Adipocyte (in vitro differentiated cells): ENCODE measurements at places on chromosomes 2 and 18.

- no peak for DNase-seq
Observed at GRCh38 chr18:38902796-38903195, 1337.2 kb upstream of the CELF4 start.

- DNase-seq: no peak
Observed at GRCh38 chr2:168312036-168312822, 64.8 kb upstream of the STK39 start.

GRCh38 chr2:24448797-24449196 lies 42.3 kb upstream of the NCOA1 start:
- DNase-seq: no peak

DNA sequence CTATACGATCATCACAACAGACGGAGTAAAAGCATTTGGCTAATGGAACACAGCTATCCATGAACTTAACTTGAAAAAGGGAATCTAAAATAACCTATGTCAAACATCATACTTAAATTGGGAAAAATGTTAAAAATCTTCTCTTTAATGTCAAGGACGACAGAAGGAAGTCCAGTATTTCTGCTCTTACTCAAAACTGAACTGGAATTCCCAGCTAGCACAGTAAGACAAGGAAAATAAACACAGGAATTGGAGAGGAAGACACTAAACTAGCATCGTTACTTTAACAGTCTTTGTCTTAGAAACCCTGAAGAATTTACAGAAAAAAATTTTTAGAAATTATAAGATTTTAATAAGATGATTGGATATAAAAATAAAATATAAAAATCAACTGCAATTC lies 112.6 kb downstream of the HDAC4 start:
- peak; percentile 19 for DNase-seq

GRCh38 chr2:183010112-183010511 lies 28.1 kb downstream of the NCKAP1 start:
- peak; percentile 24 for DNase-seq

DNA sequence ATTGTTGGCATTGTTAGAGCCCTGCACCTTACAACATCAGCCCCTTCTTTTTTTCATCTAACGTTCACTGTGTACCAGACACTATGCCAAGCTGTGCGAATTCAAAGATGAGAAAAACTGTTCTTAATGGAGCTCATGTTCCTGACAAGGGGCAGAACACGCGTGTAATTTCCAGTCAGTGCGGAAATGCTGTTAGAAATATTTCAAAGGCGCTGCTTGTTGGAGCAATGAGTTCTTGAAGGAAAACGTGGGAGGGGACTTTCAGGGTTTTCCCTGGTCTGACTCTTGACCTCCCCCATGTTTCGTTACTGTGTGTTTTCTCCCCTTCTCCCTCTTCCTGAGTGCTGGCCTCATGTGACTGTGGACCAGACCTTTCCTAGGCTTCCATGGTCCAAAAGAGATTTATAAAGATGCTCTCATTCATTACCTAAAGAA lies 1.5 kb downstream of the MTHFD2 start:
- peak; percentile 60 for DNase-seq

- no peak for DNase-seq
Observed at GRCh38 chr2:106618614-106619013, 131.4 kb downstream of the CD8B2 start.

GRCh38 chr2:23034996-23035395 lies 350.0 kb upstream of the KLHL29 start:
- no peak for DNase-seq

- DNase-seq: no peak
Observed at GRCh38 chr2:241456546-241456945, 51.8 kb downstream of the STK25 start.

DNA sequence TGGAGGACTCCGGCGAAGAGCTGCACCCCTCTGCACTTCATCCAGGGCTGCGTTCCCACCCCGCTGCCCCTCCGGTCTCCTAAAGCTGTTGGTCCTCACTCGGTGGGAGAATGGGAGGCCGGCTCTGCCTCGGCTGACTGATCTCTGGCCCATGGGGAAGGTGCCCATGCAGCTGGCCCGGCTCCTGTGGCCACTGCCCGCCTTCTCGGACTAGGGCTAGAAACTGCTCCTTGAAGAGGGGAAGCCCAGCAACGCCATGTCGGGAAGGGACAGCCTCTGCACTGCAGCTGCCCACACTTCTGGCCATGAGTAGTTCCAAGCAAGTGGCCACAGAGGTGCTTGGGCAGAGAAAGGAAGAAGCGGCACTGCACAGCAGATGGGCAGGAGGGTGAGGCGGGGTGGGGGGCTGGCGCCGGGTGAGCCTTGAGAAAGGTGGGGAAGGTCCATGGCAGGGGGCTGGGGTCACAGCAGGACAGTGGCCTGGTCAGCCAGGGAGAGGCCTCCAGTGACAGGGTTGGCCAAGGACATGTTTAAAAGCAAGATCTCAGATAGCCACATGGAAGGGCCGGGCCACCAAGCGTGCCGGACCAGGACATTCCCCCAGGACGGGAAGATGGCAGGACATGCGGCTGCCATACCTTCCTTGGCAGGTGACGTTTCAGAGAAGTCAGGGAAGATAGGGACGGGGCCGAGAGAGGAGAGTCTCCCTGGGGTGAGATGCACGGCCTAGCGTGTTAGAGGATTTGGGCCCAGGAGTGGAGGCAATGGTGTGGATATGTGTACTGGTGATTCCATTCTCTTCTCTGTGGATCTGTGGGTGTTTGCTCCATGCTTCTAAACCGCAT lies 158.8 kb upstream of the HDAC4 start:
- no peak for DNase-seq

- DNase-seq: no peak
Observed at GRCh38 chr2:215743066-215743465, 270.3 kb downstream of the MREG start.

GRCh38 chr2:217616936-217617335 lies 385.9 kb downstream of the TNS1 start:
- peak; percentile 68 for DNase-seq

GRCh38 chr2:96541398-96542152 lies 5.0 kb downstream of the ARID5A start:
- peak; percentile 68 for DNase-seq

GRCh38 chr2:160561551-160562295 lies 68.1 kb upstream of the RBMS1 start:
- peak; percentile 81 for DNase-seq

DNA sequence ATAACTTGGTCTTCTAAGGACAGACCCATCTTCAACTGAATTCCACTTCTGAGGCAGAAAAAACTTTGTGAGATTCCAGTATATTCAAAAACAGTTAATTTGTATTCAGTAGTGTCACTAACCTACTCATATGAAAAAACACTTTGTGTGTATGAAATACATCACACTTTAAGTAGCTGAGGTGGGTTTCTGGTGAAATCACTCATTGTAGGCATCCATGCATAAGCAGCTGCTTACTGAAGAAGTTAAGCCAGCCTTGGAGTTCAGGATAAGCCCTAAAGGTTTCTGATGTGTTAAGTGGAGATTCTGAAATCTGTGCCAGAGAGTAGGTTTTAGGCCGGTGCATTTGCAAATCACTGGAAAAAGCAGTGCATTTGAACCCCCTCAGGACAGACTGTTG lies 128.2 kb downstream of the BCL2 start:
- no peak for DNase-seq

DNA sequence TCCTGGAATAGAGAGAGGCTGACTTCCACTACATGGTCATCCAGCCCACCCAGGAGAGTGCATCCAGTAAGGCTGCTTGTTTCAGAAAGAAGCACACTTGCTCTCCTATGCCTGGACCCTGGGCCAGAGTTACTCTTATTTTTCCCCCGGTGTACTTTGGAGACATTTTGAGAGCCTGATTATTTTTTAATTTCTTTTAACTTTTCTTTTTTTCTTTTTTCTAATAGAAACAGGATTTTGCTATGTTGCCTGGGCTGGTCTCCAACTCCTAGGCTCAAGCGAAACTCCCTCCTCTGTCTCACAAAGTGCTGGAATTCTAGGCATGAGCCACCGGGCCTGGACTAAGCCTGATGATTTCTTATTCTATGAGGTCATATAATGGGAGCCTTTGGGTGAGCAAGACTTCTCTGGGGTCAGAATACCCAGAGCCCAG lies 62.2 kb downstream of the RPL37A start:
- peak; percentile 86 for DNase-seq

DNA sequence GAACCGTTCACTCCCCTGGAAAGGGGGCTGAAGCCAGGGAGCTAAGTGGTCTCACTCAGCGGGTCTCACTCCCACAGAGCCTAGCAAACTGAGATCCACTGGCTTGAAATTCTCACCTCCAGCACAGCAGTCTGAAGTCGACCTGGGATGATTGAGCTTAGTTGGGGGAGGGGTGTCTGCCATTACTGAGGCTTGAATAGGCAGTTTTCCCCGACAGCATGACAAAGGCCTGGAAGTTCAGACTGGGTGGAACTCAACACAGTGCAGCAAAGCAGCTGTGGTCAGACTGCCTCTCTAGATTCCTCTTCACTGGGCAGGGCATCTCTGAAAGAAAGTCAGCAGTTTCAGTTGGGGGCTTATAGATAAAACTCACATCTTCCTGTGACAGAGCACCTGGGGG lies 292.5 kb downstream of the NUP35 start:
- no peak for DNase-seq

DNA sequence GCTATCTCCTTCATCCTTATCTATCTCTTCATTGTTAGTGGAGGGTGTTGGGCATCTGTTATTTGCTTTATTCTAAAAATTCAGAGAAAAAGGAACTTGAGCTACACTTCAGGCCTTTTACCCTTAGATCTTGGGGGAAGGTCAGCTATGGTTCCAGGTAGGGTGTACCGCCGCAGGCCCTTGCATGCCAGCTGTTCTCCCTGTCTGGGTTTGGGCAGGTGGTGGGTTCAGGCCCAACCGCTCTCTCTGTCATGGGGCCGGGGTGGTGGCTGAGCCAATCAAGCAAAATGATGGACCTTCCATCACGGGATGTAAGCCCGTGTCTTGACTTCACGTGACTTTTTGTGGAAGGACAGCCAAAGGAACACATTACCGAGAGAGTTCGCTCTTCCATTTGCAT lies 231.1 kb downstream of the LDLRAD4 start:
- DNase-seq: no peak

GRCh38 chr2:196295005-196295404 lies 123.6 kb upstream of the STK17B start:
- peak; percentile 19 for DNase-seq

DNA sequence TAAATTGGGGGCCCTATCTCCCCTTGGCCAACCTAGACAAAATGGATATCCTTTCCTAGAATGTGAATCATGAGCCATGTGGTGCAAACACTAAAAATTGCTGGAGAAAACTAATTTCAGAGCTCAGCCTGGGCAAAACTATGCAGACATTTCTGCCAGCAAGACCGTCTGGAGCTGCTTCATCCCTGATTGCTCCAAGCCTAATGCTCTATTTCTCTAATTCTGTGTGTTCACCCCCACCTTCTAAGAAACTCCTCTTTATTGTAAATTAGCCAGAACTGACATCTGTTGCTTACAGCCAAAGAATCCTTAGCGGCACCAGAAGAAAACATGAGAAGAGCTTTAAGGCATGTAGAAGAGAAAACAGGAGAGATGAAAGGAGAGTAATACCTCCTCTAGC lies 337.7 kb upstream of the CHAC2 start:
- peak; percentile 49 for DNase-seq

- no peak for DNase-seq
Observed at GRCh38 chr18:48962252-48962993, 11.7 kb upstream of the SMAD7 start.

GRCh38 chr2:768451-768850 lies 91.2 kb upstream of the TMEM18 start:
- no peak for DNase-seq

GRCh38 chr2:170582751-170583463 lies 132.2 kb upstream of the SP5 start:
- DNase-seq: no peak

DNA sequence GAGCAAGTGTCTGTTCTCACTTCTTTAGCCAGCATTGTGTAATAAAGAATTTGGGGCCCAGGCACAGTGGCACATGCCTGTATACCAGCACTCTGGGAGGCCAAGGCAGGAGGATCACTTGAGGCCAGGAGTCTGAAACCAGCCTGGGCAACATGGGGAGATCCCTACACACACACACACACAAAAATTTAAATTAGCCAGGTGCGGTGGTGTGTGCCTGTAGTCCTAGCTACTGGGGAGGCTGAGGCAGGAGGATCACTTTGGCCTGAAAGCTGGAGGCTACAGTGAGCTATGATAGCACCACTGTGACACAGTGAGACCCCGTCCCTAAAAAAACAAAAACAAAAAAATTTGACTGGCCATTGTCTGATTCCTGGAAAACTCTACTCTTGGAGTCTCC lies 8.3 kb downstream of the REV1 start:
- DNase-seq: no peak

DNA sequence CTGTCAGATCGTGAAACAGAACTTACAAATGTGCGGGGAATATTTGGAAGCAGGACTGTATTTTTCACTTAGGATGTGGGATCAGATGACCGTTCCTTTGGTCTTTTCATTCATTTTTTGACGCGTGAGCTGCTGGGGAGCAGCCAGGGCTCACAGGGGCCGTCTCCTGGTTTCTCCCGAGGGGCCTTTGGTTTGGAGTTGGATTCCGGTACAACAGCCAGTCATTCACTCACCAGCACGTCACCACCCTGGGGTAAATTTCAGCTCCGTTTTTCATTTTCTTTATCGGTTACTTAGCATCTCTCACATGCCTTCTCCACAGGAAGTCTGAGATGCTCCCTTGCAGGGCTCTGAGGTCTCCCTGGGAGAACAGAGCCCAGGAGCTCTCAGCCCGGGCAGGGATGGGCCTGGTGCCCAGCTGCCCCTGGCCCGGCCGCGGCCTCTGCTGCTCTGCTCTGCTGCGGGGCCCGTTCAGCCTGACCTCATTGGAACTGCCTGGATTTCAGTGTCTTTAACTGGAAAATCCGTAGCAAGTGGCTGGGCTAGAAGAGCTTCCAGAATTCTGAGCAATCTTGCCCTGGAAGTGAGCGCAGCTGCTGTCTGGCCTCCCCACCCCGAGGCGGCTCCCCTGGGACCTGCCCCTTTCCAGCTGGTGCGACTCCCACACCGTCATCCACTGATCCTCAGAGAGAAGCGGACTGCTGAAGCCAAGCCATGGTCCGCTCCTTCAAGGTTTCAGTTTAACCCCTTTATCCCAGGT lies 335.6 kb downstream of the EIPR1 start:
- DNase-seq: no peak

DNA sequence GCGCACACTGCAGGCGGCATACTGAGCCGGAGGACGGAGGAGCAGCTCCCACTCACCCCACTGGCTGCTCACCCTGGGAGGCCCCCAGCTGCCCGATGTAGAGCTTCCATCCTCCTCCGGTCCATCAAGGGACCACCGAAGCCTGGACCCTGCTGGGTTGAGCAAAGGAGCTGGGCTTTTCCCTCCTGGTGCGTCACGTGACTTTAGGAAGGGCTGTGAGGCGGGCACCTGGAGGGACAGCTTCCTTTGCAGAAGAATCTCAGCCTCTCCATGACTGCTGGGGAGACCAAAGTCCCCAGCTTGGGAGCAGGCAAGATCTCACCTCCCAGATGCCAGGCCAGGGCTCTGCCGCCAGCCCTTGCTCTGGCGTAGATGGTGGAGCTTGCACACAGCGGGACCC lies 102.7 kb downstream of the TWIST2 start:
- no peak for DNase-seq

DNA sequence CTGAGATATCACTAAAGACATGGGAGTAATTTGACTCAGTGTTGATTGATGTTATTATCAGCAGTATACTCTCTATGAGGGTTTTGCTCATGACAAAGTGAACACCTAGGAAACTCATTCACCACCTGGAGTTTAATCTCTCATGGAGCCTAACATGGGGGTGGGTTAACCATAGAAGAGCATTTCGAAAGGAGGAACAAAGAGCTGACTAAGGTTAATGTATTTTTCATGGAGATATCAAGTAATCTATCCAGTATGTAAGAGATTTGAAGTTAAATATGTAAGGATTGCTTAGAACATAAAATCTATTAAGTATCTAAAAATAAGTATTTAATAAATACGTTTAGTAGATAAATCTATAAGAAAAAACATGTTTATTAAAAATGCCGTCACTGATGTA lies 917.8 kb downstream of the EPHA4 start:
- no peak for DNase-seq
